ENCODE measurements at places on chromosomes 12 and 14.

DNA sequence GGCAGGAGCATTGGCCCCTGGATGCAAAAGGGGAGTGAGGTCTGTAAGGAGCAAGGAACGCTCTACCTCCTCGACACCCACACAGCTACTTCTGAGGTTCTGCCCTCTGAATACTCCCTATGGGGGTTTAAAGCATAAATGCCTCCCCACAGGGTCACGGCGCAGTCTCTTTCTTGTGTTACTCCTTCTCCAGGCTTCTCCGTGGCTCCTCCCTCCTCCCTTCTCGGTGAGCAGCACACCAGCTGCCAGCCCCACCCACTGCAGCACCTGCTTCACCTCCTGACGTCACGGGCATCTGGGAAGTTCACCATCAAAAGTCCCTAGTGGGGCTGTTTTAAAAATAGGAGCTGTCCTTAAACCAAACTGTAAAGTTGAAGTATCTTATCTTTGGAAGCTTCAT, 67.3 kb downstream of the SPTB start:
- no peak for DNase-seq

DNA sequence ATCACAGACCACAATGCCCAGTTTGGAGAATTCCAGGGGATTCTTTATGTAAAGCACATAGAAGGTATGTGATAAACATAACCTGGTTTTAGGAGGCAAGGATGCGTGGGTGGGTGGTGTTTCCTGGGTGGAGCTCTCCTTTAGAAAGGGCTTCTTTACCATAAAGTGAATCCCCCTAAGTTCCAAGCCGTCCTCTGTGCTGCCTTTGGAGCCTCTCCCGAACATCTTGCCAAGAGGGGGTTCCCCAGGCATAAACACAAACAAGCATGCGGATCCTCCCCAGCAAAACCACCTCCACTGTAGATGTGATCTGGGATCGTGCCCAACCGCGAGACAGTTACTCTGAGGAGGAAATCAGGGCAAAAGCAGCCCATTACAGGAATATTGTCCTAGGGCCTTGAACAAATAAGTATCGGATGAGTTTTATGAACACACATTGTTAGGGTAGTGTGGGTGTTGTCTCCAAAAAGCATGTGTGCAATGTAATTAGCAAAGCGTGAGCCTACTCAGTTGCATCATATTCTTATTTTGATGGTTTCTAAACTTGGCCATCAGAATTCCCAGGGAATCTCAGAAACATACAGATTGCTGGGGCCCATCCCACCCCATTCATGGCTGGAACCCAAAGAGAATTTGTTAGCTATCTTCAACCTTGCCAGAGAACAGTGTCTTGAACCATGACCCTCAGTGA, 48.8 kb upstream of the CORO1C start:
- DNase-seq: peak; percentile 83

GRCh38 chr12:108457006-108457733, 57.9 kb upstream of the FICD start:
- peak; percentile 66 for DNase-seq

- peak; percentile 47 for DNase-seq
Observed at GRCh38 chr12:561908-562593, 101.2 kb downstream of the NINJ2 start.
